Anterior cingulate cortex (tissue), 58 donors: ENCODE measurements at places on chromosomes 2 and 18.

DNA sequence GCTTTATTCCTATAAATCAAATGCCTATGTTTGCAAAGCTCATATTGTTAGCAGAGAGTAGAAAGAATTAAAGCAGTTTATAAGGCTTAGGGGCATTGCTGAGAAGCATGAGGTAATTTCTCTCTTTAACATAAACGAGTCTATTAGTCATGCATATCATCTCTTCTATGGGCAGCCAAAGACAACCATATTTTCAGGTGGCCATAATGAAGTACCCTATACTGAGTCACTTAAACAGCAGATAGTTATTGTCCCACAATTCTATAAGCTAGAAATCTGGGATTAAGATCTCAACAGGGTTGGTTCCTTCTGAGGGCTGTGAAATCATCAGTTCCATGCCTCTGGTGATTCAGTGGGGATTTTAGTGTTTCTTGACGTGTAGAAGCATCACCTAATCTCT, 277.5 kb downstream of the NR4A2 start:
- no peak for DNase-seq

GRCh38 chr2:218984239-218985020, 554 bp downstream of the FEV start:
- DNase-seq: no peak

DNA sequence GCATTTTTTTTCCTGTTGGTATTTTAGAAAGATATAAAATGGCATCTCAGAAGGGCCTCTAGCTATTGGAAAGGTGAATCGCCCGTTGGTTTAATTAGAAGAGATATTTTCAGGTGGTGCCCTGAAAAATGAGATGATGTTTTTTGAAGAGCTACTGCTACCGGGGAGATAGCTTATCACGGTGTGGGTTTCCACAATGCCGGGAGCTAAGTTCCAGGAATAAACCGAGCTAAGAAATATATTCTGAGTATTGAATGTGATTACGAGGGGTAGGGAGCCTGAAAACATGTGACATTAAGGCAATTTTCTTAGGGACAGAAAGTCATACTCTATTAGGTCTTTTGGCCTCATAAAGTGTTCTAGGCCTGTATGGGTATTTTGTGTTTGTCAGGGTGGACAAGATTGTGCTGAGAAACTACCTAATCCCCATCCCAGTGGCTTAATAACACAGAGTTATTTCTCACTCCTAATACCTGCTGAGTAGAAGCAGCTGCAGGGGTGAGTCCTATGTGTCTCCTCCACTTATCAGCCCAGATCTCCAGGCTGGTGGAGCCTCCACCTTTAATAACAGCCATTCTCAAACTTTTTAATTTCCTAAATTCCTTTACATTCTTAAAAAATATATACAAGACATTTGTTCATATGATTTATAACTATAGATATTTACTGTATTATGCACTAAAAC, 150.2 kb downstream of the LRRTM1 start:
- no peak for DNase-seq

GRCh38 chr2:46800218-46800617, 115.4 kb downstream of the MCFD2 start:
- no peak for DNase-seq

- DNase-seq: no peak
Measured at GRCh38 chr2:88637464-88637863, 10.2 kb upstream of the EIF2AK3 start.

DNA sequence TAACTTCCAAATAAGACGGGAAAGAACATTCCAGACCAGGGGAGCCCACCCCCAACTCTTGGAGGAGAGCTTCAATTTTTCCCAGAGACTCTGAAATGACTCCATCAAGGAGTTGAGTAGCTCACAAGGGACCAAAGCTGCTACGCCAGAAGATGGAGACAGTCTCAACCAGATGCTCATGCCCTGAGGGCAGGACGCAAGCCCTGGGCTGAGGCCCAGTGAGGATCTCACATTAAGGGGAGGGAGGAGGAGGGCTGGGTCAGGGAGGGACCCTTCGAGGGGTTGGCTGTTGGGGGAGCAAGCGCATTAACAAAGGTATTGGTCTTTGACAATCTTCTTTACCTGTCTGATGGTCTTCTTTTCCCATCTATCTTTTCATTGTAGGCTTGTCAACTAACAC, 141.3 kb upstream of the SLC1A4 start:
- DNase-seq: no peak

DNA sequence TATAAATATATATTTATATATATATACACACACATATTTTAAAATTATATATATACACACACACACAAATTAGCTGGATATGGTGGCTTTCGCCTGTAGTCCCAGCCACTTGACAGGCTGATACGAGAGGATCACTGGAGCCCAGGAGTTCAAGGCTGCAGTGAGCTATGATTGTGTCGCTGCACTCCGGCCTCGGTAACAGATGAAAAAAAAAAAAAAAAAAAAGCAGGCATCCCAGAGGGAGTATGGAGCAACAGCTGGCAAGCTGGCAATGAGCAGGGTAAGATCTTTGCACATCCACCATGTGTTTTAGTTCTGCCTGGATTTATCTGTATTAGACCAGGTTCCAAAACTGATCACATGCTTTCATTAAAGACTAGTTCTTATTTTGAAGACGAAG, 170.1 kb downstream of the MAP2 start:
- DNase-seq: no peak

- no peak for DNase-seq
Measured at GRCh38 chr2:54894467-54894866, 155.8 kb downstream of the RTN4 start.

DNA sequence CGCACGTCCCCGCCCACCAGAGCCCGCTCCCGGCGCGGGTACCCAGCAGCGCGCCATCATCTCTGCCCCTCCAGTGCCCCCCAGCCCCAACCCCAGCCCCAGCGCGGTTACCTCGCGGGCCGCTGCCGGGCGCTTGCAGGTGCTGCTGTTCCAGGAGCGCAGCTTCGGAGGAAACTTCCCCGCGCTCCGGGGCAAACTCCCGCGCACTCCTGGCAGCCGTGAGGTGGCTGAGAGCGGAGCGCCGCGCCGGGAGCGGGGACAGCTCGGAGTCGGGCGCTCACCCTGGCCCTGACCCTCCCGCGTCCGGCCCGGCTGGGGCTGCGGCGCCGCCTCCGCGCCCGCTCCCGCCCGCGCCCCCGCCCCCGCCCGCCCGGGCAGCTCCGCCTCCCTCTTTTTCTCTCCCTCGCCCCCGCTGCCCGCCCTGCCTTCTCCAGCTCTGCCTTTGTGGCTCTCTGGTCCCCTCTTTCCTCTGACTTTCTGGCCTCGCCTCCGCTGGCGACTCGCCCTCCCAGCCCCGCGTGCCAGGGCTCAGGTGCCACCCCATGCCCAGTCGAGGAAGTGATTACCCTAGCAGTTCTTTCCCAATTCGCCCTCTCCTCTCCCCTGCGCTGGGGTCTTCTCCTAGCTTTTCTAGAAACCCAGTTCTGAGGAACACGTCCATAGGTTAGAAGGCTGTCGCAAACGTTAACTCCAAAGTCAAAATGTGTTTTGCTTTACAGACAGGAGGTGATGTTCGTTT, at the start of gene CHST9:
Gene CHST9, minus strand, starts transcription at position 284 of the 739 bp plus-strand sequence. CDS start 42,499 bp downstream, outside the sequence.
- peak; percentile 22 for DNase-seq

- DNase-seq: no peak
Measured at GRCh38 chr2:172283476-172283875, 143.9 kb upstream of the ITGA6 start.

- DNase-seq: no peak
Measured at GRCh38 chr2:25808006-25808383, 70.3 kb downstream of the ASXL2 start.

- DNase-seq: no peak
Measured at GRCh38 chr18:77074431-77074830, 58.2 kb downstream of the MBP start.

DNA sequence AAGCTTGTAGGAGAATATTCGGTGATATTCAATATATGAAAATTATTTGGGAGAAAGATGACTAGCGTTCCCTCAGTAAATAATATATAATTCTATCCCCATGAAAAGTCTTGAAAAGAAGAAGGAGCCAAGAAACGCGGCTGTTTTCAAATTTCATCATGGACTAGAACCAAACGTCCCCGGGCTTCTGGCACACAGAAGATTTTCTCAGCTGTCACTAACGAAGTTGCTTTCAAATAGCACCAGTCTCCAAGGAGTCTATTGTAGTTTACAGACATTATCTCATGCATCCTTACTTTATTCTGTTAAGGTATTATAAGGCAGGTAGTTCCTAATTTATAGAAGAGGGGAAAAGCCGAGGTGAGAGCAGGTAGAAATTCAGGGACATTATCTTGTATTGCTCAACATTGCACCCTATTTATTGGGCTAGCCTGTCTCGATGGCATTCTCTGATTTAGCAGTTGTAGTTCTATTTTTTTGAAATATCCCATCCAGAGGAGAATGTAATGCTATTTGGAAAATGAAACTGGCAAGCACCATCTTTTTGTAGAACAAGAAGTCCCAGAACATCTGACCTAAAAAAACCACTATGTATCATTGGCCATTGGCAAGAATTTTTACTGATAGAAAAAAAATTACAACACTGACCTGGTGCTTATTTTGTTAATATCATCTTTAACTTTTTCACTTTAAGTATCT, 198.1 kb upstream of the RASGRP3 start:
- no peak for DNase-seq

GRCh38 chr2:3141696-3142095, 235.9 kb downstream of the EIPR1 start:
- no peak for DNase-seq

- DNase-seq: no peak
Measured at GRCh38 chr2:192585418-192585817, 390.7 kb upstream of the TMEFF2 start.

GRCh38 chr2:208489687-208490086, 83.1 kb downstream of the PTH2R start:
- DNase-seq: no peak

- DNase-seq: no peak
Measured at GRCh38 chr2:229392196-229392595, 121.1 kb upstream of the PID1 start.

- DNase-seq: no peak
Measured at GRCh38 chr2:229900012-229900411, 21.8 kb downstream of the TRIP12 start.

GRCh38 chr18:21262244-21262643, 20.2 kb downstream of the GREB1L start:
- no peak for DNase-seq

DNA sequence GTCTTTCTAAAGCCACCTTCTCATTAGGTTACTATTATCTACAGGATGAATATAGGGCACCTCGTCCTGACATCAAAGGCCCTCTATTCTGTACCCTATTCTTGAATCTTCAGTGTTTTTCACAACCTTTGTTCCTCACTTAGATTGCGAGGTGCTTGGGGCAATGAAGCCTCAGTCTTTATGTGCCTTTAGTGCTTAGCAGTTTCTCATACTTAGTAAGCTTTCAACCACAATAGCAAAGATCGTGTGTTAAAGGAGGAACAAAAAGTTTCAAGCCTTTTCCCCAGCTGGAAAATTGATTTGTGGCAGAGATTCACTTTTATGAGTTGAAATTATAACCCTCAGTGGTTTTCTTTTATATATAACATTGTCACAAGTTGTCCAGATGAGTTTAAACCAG, 226.9 kb downstream of the MYO3B start:
- no peak for DNase-seq

GRCh38 chr18:452816-453215, 47.7 kb downstream of the COLEC12 start:
- no peak for DNase-seq

DNA sequence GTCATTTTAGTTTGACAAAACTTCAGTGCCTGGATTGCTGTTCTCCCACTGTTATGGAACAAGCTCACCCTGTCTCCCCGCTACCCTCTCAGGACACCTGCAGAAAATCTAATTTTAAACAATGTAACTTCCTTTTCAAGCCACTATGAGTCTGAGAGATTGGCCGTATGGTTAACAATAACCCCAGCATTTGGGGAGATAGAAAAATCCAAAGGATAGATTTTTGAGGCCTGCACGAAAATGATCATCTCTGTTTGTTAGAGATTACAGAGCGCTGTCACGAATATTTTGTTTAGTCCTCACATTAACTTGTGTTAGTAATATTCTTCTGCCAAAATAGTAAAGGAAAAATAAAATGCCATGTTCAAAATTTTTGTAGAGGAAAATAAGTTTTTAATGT, 24.7 kb downstream of the CAB39 start:
- DNase-seq: no peak

DNA sequence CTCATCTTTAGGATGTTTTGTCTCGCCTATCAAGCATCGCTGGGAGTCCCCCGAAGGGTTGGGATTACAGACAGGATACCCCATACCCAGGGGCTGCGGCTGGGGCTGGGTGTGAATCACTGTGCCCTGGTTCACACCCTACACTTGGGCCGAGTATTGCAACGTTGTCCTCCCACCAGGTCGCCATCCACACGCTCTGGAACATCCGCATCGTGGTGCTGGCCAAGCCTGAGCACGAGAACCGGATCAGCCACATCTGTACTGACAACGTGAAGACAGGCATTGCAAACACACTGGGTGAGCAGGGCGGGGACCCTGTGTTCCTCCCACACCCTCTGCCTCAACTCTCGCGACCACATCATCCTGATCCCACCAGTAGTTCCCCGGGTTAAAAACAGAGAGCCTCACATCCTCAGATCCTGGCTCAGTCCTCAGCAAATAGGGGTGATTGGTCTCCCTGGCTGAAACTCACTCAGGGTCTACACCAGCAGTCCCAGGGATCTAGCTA, 87.3 kb upstream of the ATG16L1 start:
- no peak for DNase-seq

- no peak for DNase-seq
Measured at GRCh38 chr2:148049284-148049683, 28.4 kb downstream of the MBD5 start.

DNA sequence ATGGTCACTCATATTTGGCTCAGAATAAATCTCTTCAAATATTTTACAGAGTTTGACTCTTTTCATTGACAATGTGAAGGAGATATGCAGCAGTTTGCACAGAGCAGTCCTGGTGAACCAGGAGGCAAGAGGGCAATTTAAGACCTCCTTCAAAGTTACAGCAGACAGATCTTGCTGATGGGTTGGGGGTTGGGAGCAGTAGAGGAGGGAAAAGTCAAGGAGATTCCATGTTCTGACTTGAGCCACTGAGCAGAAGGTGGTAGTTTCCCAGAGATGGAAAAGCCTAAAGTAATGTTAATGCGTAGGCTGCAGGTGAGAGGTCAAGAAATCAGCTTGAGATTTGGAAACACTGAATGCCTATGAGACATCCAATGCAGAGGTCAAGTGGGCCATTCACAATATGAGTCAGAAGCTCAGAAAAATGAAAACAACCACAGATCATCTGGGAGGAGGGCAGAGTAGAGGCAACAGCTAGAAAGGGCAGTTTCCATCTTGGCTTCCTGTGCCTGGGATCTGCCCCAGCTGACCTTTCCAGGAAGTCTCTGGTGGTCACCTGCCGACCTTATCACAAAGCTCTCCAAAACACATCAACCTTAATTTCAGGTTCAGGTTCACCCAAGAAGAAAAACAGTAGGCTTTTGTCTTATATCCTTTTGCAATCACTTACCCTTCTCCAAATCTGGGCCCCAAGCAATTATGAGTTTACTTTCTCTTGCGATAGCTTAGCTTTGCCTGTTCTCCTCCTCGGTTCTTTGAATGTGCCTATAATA, 197.5 kb upstream of the ARL4C start:
- no peak for DNase-seq

DNA sequence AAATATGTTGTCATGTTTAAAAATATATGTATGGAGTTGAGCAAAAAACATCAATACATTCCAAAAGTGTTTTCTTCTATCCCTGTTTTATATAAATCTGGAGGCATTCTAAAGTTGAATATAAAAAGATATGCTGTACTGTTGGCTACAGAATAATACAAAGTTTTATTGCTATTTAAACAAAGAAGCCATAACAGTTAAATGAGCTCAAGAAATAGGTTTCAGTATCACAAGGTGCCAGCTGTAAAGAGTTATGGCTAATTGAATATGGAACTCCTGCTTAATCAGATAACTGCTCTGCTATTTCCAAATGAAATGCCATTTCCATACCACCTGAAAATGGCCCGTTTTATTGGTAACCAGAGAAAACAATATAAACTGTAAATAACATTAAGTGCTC, 55.0 kb downstream of the LNPK start:
- no peak for DNase-seq
